GM23338 (cell line): ENCODE measurements at places on chromosomes 12 and 14. TPM values are rescaled to one million over a fixed set of nuclear protein-coding genes. Genes with fewer than 3 reads are reported as not detected.

The CHST11 gene
- 13.4 and 25.7 TPM in 2 replicates for total RNA-seq

- H3K27me3 ChIP-seq = no peaks in the 10 kb centered on the region
- H3K4me1 ChIP-seq = peaks cover 16% of the 10 kb centered on the region
- H3K27ac ChIP-seq = no peak overlapping the region
- no peak for DNase-seq
- no peak overlapping the region for H3K4me3 ChIP-seq
Observed at GRCh38 chr12:11150832-11151231, 16.4 kb upstream of the TAS2R30 start.

GRCh38 chr12:130398100-130398848 lies 60.6 kb downstream of the PIWIL1 start:
- no peaks in the 10 kb centered on the region for H3K36me3 ChIP-seq
- no peak overlapping the region for H3K4me3 ChIP-seq
- no peak overlapping the region for H3K27ac ChIP-seq
- no peaks in the 10 kb centered on the region for H3K27me3 ChIP-seq

DNA sequence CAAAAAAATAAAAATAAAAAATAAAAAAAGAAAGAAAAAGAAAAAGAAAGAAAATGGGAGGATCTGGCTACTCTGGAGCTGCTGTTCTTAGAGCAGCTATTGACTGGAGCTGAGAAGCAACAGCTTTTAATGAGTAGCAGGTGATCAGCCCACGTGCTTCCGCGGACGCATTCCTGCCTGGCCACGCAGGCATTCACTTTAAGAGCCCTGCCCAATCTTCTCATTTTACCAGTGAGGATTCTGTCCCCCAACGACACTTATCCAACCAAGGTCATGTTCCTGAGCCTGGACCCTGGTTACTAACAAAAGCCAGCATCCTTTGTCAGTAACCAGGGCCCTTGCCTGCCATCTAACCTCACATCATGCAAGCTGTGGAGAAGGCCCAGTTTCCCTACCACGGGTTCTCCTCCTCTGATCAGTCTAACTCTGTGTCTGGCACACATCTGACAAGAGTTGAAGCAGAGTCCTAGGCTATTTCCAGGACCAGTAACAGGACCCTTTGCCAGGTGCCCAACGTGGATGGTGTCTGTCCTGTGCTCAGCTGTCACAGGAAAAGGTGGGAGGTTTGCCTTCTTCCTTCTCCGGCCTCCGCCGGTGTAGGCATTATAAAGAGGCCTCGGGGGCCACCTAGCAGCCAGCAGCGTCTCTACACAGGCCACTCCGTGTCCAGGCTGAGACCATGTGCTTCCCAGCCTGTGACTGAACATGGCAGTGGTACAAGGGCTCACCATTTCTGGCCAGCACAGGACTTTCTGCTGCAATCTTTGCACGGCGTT lies 60.9 kb upstream of the GPATCH2L start:
- H3K27me3 ChIP-seq = no peaks in the 10 kb centered on the region
- no peak for DNase-seq
- no peak overlapping the region for H3K4me3 ChIP-seq
- peaks cover 24% of the 10 kb centered on the region for H3K4me1 ChIP-seq

The BDKRB1 gene
- not detected in 2 replicates for total RNA-seq

DNA sequence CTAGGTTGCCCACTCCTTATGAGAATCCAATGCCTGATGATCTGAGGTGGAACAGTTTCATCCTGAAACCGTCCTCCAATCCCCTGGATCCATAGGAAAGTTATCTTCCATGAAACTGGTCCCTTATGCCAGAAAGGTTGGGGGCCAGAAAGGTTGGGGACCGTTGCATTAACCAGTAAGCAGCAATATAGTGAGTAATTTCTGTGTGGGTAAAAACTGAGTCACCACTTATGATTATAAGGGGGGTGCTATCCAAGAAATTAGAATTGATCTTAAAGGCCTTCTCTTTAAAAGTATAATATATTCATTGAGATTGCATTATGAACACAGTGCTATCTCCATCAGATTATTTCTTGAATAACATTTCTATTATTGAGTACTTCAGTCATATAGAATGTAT lies 97.2 kb downstream of the PCNX1 start:
- H3K4me3 ChIP-seq = no peak overlapping the region
- H3K36me3 ChIP-seq = no peaks in the 10 kb centered on the region
- no peaks in the 10 kb centered on the region for H3K27me3 ChIP-seq
- no peak for DNase-seq
- no peak overlapping the region for H3K27ac ChIP-seq

DNA sequence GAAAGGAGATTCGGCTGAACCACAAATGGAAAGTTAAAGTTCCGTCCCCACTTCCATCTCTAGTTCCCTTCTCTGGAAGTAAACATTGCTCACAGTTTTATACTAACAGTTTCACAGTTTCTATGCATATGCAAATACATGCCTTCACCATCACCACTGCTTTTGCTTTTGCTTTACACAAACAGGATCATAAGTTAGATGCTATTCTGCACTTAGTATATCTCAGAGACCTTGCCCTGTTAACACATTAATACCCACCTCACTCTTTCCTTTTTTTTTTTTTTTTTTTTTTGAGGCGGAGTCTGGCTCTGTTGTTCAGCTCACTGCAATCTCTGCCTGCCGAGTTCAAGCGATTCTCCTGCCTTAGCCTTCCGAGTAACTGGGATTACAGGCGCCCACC lies 890 bp downstream of the TEP1 start:
- H3K27me3 ChIP-seq = peaks cover 7% of the 10 kb centered on the region; the same call in 1 of the 2 replicates
- H3K4me1 ChIP-seq = peaks cover 17% of the 10 kb centered on the region
- H3K27ac ChIP-seq = 0 out of 2 replicates have a peak overlapping the region, but pooled peaks have one; percentile 90
- peak overlapping the region; percentile 99 for H3K4me3 ChIP-seq

GRCh38 chr12:32693036-32693435 lies 13.9 kb downstream of the DNM1L start:
- no peaks in the 10 kb centered on the region for H3K36me3 ChIP-seq
- peaks cover 25% of the 10 kb centered on the region for H3K4me1 ChIP-seq
- no peak overlapping the region for H3K4me3 ChIP-seq
- H3K27ac ChIP-seq = no peak overlapping the region
- no peak for DNase-seq

GRCh38 chr12:88391556-88391955 lies 188.7 kb downstream of the KITLG start:
- DNase-seq = no peak
- H3K36me3 ChIP-seq = no peaks in the 10 kb centered on the region
- no peaks in the 10 kb centered on the region for H3K27me3 ChIP-seq
- no peak overlapping the region for H3K4me3 ChIP-seq
- no peaks in the 10 kb centered on the region for H3K4me1 ChIP-seq
- no peak overlapping the region for H3K27ac ChIP-seq

DNA sequence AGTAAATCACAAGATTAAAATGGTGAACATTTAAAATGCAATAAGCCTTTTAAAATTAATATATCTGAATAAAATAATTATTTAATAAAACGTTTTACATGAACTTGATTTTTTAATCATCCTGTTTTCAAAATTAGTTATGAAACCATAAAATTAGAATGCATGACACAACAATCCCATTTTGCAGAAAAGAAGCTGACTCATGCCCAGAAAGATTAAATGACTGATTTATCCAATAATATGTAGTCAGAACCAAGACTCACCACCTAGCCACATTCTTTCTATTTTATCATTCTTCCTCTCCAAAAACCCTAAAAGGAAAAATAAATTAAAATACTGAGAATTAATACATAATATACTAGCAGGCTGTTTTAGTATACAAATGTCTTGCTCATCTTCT lies 83.0 kb upstream of the LGR5 start:
- 0 out of 2 replicates have a peak, but pooled peaks cover 5% of the 10 kb centered on the region for H3K36me3 ChIP-seq
- no peaks in the 10 kb centered on the region for H3K4me1 ChIP-seq
- no peak overlapping the region for H3K27ac ChIP-seq
- no peak overlapping the region for H3K4me3 ChIP-seq
- H3K27me3 ChIP-seq = no peaks in the 10 kb centered on the region

DNA sequence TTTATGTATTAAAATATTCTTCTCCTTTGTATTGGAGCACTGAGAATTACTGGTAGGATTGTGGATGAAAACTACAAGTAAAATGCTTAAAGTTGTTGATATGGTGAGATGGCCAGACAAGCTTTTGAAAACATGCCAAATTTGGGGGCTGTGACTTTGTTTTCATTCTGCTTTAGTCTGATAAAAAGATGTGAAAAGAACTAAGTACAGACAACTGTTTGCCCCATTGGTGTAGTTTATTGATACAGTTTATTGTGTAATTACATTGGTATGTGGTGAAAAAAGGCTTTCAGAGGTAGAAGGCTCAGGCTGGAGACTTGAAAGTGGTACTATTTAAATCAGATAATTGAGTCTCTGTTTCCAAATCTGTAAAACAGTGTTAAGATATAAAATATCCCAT lies 746.8 kb downstream of the DIO2 start:
- H3K27ac ChIP-seq = no peak overlapping the region
- peaks cover 7% of the 10 kb centered on the region for H3K4me1 ChIP-seq
- no peaks in the 10 kb centered on the region for H3K36me3 ChIP-seq
- no peak overlapping the region for H3K4me3 ChIP-seq
- H3K27me3 ChIP-seq = no peaks in the 10 kb centered on the region
- DNase-seq = no peak

The MAPKAPK5 gene
- total RNA-seq = 77.0 and 107 TPM in 2 replicates
